H4 (cell line): ENCODE measurements at places on chromosomes 6 and 20. TPM values are rescaled to one million over a fixed set of nuclear protein-coding genes. Genes with fewer than 3 reads are reported as not detected.

The SPEF1 gene
- total RNA-seq = 0.21 TPM in 1 of 2 replicates, not detected in the other

The OR2H1 gene
- not detected in 2 replicates for total RNA-seq

The TMEM74B gene
- total RNA-seq = 0.52 TPM in 1 of 2 replicates, not detected in the other

The FABP7 gene
- total RNA-seq = not detected in 2 replicates

The FOXQ1 gene
- total RNA-seq = 0.52 and 0.90 TPM in 2 replicates

The OR2B6 gene
- total RNA-seq = not detected in 2 replicates

The LZTS3 gene
- total RNA-seq = 1.7 and 2.0 TPM in 2 replicates

The LAMA2 gene
- 9.7 and 11.1 TPM in 2 replicates for total RNA-seq

The HUS1B gene
- total RNA-seq = 2.1 TPM in 1 of 2 replicates, not detected in the other

The SLC22A3 gene
- not detected in 2 replicates for total RNA-seq

The KIAA0408 gene
- total RNA-seq = 0.94 and 1.4 TPM in 2 replicates

The DPPA5 gene
- not detected in 2 replicates for total RNA-seq

The E2F1 gene
- 15.1 and 17.0 TPM in 2 replicates for total RNA-seq

The HLA-DOA gene
- total RNA-seq = 0.14 TPM in 1 of 2 replicates, not detected in the other

The TCEA2 gene
- total RNA-seq = 40.6 and 41.7 TPM in 2 replicates

The RBPJL gene
- not detected in 2 replicates for total RNA-seq

The TPX2 gene
- total RNA-seq = 111 and 128 TPM in 2 replicates

The HCRTR2 gene
- not detected in 2 replicates for total RNA-seq

The SFTA2 gene
- total RNA-seq = not detected in 2 replicates

The KCNK15 gene
- 0.06 TPM in 1 of 2 replicates, not detected in the other for total RNA-seq

The OTOR gene
- not detected in 2 replicates for total RNA-seq
